ENCODE measurements at places on chromosomes 5 and 9. TPM values are rescaled to one million over a fixed set of nuclear protein-coding genes. Genes with fewer than 3 reads are reported as not detected.

DNA sequence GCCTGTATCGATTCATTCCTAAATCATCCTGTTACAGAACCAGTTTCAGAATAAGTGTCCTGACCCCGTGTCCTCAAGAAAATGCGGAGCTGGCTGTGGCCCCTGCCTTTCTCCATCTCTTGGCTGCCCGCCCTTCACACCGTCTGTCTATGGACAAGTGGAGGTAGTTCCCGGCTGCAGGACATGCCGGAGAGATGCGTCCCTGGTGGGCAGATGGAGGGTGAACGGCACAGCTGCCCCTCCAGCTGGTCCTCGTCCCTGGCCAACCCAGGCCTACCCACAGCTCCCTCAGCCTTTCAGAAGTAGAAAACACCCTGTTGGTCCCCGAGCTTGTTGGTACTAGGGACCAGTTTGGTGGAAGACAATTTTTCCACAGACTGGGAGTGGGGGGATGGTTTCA lies 14.8 kb upstream of the EXOC3 start:
- no peak for DNase-seq

DNA sequence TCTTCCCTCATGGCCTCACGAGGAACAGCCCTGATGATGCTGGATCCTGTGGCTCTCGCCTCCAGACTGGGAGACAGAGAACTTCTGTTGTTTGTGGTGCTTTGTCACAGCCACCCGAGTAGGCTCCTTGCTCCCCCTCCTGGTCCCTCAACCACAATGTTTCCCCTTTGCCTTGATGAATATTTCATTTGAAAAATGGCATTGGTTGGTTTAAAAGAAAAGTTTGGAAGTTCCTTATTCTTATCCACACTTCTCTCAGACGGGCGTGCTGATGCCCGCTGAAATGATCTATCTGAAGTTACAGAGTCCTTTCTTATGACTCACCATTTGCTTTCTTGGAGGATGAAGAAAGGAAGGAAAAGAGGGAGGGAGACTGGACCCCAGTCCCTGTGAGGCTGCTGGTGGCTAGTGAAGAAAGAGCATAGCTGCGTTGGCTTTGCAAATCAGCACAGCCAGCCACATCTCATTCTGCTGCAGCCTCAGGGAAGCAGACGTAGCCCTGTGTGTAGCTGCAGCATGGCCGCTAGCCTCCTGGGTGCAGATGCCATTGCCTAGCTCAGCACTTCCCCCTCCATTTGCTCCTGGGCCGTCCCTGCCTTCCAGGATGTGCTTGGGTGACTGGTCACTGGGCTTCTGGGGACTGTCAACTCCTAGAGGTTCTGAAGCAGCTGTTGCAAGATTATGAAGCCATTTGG lies 185.9 kb downstream of the ERCC6L2 start:
- DNase-seq = peak; percentile 81

GRCh38 chr5:148290271-148291195 lies 21.7 kb upstream of the SPINK7 start:
- DNase-seq = peak; percentile 17

GRCh38 chr9:7508516-7508915 lies 291.1 kb downstream of the DMAC1 start:
- no peak for DNase-seq

- peak; percentile 29 for DNase-seq
These were observed 91.3 kb upstream of the GPBP1 start for GRCh38 chr5:57082441-57083067.

DNA sequence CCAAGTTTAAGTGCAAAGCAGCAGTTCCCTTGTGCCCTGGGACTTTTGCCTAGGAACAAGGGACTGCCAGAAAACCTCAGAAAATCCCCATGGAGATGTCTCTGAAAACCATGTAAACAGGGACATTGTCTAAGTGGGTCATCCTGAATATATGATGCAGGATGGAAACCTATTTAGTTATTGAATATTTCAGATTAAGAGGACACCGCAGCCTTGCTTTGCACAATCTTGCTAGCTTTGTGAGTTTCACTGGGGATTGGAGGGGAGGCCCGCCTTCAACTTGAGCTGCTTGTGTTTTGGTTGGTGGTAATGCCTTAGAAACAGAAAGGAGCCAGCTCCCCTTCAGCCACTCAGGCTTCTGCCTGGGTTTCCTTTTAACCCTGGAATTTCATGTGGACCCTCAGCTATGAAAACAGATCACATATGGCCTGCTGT lies 112.8 kb downstream of the C9orf152 start:
- DNase-seq = peak; percentile 61

DNA sequence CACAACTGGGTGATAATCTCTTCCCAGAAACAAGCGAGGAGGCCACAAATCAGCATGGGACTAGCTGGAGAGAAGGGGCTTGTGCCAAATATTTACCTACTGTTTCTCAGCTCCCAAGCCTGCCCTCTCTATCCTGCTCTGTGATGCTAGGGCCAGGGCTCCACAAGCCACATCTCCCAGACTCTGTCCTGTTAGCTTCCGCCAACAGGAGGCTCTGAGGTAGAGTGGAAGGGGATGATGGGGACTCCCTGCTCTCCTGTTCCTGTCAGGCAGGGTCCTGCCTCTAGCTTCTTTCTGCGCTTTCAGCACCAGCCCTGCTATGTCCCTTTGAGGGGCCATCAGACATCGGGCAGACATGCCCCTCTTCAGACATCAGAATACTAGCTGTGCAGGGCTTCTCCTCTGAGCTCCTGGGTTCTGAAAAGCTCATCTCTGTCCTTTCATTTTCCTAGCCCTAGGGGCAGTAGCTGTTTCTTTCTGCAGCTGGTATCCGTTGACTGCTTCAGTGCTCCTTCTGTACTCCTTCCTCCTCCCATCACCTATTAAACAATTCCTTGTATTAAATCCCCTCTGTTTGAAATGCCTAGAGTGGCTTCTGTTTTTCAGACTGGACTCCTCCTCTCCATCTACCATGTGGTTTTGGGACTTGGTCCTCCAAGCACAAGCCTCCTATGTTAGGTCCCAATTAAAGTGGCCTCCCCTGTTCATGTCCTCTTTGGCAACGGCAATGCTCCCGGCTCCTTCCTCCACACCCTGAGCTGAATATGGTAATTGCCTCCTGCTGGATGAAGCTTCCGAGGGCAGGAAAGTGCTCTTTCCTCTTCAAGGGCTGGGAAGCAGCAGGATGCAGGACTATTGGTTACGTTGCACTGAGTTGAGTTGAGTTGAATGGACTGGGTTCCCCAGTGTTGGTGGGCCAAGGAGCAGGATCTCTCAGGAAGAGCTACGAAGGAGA lies 161.1 kb upstream of the TBC1D2 start:
- no peak for DNase-seq

DNA sequence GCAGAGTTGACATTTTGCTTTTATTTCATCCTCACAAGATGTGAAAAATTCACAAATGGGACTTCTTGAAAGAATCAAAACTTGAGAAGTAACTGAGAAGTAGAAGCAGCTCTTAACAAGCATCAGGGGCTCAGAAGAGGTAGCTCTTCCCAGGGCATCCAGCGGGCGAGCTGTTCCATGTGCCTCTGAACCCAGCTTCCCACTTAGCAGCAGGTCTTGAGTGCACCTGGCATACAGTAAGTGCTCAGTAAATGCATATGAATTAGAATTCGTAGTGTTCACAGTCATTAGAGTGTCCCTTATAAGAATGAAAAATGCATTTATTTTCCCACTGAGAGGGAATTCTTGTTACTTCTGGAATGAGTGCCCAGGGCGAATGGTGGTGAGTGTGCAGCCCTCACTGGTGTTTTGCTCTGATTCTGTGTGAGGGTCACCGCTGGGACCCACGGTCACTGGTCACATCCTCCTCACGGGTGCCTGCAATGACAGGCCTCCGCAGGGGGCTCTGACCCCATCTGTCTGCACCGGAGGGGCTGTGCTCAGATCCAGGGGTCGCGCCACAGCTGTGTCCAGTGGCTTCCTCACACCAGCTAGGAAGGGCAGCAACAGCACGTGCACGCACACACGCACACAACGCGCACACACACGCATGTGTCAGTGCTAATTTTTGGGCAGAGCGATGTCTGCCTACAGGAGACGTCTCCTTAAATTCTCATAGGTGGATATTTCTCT lies 26.9 kb downstream of the EXOC3 start:
- no peak for DNase-seq

DNA sequence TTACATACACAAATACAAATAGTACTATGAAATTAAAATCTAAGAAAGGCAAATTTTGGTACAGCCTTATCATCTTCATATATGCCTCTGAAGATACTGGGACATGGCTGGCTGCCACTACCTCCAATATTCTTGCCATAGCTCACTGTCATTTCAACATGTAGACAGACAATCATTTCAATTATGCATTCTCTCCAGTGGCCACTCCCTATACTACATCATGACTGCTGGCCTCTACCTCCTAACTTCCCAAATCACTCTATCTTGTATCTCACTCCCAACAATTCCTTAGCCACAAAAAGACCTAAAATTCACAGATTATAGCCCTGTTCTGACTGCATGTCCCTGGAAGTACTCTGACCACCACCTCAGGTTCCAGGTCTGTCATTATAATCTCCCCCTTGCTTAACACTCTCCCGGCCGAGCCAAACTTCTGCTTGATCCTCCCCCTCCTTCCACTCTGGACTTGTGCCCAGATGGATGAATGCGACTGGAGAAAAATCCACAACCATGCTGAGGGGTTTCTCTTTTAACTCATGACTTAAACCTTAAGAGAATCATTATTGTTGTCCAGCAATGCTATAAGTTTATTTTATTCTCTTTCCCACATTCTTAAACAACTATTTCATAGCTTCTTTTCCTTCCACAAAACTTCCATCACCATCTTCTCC lies 225.3 kb upstream of the TLE4 start:
- DNase-seq = no peak

DNA sequence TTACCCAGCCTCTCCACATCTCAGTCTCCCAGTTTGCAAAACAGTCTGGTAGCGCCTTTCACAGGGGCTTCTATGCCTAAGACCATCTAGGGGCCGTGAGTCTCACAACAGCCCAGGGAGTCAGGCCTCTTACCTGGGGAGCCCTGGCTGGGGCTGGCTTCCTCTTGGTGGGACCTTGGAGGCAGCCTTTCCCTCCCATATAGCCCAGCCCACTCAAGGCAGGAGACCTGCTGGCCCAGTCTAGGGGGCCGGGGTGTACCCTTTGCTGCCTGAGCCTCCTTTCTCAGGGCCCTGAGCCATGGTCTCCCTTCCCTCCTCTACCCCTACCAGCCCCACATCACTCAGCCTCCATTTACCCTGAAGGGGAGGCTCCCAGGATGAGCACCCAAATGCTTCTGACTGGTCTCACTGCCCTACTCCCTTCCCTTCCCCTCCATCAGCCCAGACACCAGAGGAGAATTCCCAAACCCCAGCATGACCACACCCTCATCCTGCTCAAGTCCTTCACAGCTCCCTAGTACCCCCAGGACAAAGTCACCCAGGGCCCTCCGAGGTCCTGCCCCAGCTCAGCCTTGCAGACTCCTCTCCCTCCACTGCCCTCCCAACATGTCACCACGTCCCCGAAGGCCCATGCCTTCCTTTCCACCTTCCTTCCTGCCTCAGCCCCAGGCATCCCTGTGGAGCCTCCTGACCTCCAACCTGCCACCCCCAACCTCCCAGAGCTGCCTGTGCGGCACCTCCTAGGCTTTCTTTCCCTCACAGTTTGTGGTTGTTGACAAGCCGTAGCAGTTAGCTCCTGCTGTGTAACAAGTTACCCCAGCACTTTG lies 55.3 kb downstream of the BARX1 start:
- DNase-seq = no peak

Gene MLANA
- not detected for total RNA-seq

Gene ZNF300
- total RNA-seq = 11.3 TPM

Gene LIFR
- 61.3 TPM for total RNA-seq

Gene LHX6
- total RNA-seq = 3.2 TPM

Gene PHYHD1
- 25.5 TPM for total RNA-seq

Gene SPINK7
- not detected for total RNA-seq

Measured in lung (tissue), 17 donors.